Colonic mucosa (tissue), 4 donors: ENCODE measurements at places on chromosomes 12 and 14. TPM values are rescaled to one million over a fixed set of nuclear protein-coding genes. Genes with fewer than 3 reads are reported as not detected.

Gene NTN4
- 12.4 TPM for total RNA-seq

Gene KERA
- not detected for total RNA-seq

Gene KLRC2
- total RNA-seq: not detected

DNA sequence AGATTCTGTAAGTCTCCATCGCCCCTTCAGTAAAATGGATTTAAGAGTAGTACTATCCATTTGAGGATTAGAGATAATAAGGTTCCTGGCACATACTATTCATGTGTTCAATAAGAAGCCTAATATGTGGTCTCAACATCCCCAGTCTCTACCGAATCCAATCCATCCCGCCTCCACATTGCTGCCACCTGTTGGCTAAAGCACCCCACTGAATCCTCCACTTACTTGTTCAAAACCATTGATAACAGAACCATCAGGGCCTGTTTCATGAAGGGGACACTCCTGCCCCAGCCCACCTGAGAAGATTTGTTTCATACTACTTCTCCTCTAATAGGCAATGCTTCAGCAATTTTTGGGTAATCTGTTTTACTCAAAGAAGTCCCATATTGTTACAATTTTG, 147.5 kb downstream of the SLC2A13 start:
- no peak for DNase-seq

- DNase-seq: no peak
These were observed 197.1 kb downstream of the RGS6 start for GRCh38 chr14:72129291-72129690.

GRCh38 chr12:55933799-55934742, 3.1 kb downstream of the DGKA start:
- DNase-seq: no peak

GRCh38 chr12:86601550-86602308, 345.5 kb upstream of the MGAT4C start:
- DNase-seq: no peak

DNA sequence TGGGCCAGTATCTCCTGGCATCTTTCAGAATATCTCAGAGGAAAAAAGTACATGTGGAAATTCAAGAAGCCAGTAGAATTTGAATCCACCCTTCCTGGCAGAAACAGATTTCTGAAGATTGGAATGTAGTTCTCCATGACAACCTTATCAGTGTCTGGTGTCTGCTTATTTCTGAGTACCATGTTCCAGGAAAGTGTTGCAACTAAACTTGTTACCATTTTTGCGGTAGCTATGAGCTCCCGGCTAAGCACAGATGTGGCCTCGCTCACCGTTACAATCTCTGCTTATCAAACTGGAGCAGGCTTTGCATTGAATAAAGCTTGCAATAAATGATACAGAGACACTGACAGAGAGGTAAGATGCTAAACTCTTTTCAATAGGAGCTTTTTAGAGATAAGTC, 13.0 kb upstream of the ITPR2 start:
- DNase-seq: no peak

GRCh38 chr12:11706509-11707379, 57.3 kb downstream of the ETV6 start:
- no peak for DNase-seq

Gene KLRK1
- 1.6 TPM for total RNA-seq

Gene VRTN
- total RNA-seq: 0.30 TPM

GRCh38 chr12:41966001-41966400, 178.7 kb downstream of the GXYLT1 start:
- DNase-seq: no peak

Gene BEGAIN
- total RNA-seq: 0.74 TPM

DNA sequence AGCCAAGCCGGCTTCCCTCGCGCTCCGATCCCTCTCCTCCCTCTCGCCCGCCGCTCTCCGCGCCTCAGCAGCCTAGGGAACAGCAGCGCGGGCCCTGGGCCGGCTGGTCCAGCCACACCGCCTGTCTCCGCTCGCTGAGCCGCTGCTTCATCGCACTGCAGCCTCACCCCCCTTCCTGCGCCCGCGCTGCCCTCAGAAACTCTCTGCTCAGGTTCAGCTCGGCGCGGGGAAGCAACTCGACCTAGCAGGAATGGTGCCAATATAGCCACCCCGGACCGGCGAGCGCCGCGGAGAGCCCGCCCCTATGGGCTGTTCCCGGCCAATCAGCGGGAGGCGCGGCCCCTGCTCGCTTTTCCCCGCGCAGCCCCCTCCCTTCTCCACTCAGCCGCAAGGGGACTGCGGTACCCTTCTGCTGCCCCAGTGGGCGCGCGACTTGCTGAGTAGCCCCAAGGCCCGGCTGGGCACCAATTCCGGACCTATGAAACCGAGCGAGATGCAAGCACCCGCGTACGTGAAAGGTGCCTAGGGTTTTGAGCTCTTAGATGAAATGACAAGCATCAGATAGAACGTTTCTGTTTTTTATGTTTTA, at the start of gene ADAMTS20:
ADAMTS20 (minus strand) TSS at position 233 of the 589 bp plus-strand sequence. CDS start 282 bp downstream, outside the sequence.
- no peak for DNase-seq

DNA sequence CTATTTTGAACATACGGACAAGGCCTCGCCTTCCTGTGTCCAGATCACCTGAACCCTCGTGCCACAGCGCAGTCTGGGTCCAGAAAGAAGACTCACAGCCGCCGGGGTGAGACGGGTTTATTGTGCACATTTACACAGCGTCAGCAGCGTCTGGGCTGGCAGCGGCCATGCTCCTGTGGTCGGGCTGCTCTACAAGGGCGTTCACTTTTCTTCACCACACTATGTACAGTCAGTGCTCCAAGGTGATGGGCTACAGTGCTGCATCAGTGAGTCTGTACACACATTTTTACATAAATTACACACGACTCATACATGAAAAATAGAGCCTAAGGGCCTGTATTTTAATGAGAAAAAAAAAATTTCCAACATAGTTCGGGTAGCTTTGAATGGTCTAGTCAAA, 18.0 kb downstream of the ZFYVE21 start:
- DNase-seq: no peak

Gene ANO2
- 1.1 TPM for total RNA-seq

- no peak for DNase-seq
These were observed 84.3 kb downstream of the TMEM30B start for GRCh38 chr14:61196792-61197191.

DNA sequence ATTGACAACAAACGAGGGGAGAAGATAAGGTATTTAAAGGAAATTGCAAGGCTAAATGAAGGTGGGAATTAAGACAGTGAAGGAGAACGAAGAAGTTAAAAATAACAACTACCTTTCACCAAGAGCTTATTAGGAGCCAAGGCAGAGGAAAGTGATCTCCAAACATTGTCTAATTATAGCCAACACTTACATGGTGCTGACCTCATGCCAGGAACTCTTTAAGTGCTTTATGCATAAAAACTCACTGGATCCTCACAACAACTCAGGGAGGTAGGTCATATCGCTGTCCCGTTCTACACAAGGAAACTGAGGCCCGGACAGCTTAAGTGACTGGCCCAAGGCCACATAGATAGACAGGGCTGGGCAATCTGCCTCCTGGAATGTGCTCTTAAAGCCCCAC, 19.5 kb downstream of the TAMALIN start:
- no peak for DNase-seq

DNA sequence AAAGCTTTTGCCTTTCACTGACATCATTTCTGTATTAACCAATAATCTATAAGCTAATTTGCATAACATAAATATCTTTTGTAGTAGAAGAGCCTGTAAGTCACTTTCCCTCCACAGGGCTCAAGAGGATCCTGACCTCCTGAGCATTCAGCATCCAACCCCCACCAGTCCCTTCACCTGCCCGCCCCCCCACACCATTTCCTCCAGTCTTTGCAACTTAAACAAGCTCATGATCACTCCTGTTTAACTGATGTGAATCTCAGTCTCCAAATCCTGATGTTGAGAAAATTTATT, 12.0 kb upstream of the CRY1 start:
- DNase-seq: no peak

- no peak for DNase-seq
These were observed 70.8 kb downstream of the SYNE3 start for GRCh38 chr14:95445676-95446075.

DNA sequence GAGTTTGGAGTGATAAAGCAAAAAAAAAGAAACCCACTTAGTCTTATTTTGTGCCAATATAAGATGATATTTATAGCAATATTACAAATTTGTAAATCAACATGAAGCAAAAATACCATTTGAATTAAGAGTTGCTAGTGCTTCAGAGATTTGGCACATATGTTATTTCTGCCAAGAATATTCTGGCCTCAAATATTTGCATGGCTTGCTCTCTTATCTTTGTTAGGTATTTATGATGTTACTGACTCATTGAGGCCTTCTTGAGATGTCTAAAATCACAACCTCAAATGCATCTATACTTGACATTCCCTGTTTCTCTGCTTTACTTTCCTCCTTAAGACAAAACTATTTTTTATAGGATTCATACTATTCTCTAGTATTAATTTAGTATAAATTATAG, 301.5 kb downstream of the NELL2 start:
- DNase-seq: no peak

Gene KIF26A
- 6.6 TPM for total RNA-seq

Gene HSPB8
- total RNA-seq: 1.4 TPM

Gene PAPLN
- 3.2 TPM for total RNA-seq

GRCh38 chr14:34883954-34884353, 8.8 kb upstream of the BAZ1A start:
- DNase-seq: no peak

- DNase-seq: no peak
These were observed 22.9 kb upstream of the CACNA1C start for GRCh38 chr12:2029851-2030250.

DNA sequence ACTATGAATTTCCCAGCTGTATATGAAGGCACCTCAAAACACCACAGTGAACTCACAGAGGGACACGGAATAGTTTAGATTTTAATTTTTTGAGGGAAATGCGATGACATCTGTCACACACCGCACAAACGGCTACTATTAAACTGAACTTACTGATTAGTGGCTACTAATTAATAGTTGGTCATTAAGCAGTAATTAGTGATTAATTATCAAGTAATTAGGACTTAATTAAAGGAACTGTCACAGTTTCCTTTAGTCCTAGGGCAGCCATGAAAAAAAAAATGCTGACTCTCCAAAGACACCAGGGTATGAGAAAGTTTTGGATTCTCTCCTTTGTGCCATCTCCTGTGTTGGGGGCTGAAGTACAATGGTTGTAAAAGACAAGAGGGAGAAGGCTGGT, 2.9 kb downstream of the OAS1 start:
- DNase-seq: no peak

- no peak for DNase-seq
These were observed 58.4 kb upstream of the SAV1 start for GRCh38 chr14:50726372-50727107.

DNA sequence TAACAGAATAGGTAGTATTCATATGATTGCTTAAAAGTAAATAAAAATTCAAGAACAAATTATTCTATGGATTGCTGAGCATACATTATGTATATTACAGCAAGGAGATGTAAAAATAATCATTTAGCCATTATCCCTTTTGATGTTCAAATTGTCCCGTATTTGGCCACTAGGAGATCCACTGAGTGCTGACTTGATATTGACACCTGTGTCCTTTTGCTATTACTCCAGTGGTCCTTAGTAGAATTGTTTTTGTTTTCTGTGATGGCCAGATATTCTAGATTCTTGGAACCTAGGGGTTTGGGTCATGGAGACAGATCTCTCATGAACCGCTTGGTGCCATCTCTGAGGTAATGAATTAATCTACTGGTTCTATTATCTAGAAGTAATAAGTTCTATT, 16.8 kb downstream of the ERO1A start:
- DNase-seq: no peak

GRCh38 chr12:64937452-64937851, 113.0 kb downstream of the TBC1D30 start:
- no peak for DNase-seq

- DNase-seq: peak; percentile 91
These were observed at the start of gene BMP4 for GRCh38 chr14:53956427-53957201. Gene BMP4, minus strand, starts transcription at chr14:53956825. Its CDS starts 4,603 bp downstream, at chr14:53952222.

GRCh38 chr12:75955251-75955650, 76.3 kb downstream of the PHLDA1 start:
- DNase-seq: no peak

Gene CCDC177
- not detected for total RNA-seq

GRCh38 chr12:3204730-3205531, 127.8 kb downstream of the TSPAN9 start:
- no peak for DNase-seq

Gene MOAP1
- total RNA-seq: 12.8 TPM

DNA sequence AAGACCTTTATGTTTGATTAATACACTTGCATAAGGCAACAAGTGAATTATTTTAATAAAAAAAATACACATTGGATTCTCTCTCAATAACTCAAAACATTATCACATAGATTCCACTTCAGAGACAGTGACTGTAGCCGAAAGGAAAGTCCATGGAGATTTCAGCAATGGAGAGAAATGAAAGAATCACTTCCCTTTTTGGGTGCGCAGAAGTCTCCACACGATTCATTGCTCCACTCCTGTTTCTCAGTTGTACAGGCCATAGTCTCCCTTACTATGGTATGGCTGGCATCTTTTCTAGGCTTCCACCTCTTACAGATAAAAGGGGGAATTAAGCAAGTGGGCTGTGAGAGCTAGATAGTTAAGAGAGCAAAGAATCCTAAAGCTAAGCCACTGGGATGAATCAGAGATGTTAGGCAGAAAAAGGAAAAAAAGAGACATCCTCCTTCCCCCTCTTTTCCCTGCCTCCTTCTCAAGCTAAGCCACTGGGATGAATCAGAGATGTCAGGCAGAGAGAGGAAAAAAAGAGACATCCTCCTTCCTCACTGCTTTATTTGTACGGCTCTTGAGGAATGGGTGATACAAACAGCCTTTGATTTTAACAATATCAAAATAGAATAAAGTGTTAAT, 16.3 kb downstream of the ST8SIA1 start:
- no peak for DNase-seq

DNA sequence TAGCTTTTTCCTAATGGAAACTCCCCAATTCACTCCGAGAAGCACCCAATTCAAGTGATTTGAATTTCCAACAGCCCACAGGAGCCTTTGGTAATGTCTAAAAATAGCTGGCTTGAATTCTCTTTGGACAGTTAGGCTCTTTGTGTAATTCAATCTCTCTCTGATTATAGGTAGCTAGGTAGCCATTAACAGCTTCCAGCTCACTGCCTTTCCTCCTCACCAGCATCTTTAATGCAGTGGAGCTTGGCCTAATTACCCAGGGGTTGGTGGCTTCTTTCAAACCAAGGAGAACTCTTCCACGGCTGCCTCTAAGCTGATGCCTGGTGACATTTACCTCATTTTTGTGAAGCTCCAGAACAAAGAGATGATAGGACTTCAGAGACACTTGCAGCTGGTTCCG, 86.4 kb downstream of the WSCD2 start:
- DNase-seq: no peak

- DNase-seq: no peak
These were observed 66.5 kb downstream of the BHLHE41 start for GRCh38 chr12:26058308-26058707.

Gene KLHDC1
- total RNA-seq: 2.5 TPM

- DNase-seq: no peak
These were observed 126.1 kb downstream of the FIGNL2 start for GRCh38 chr12:51722431-51722830.

GRCh38 chr12:132481771-132482745, 7.9 kb upstream of the FBRSL1 start:
- no peak for DNase-seq

Gene B3GNT4
- total RNA-seq: 0.69 TPM
